ENCODE measurements at places on chromosomes 11 and 22.

- no peak for DNase-seq
These were observed 4.9 kb downstream of the SCGB1C1 start for GRCh38 chr11:197741-198235.

DNA sequence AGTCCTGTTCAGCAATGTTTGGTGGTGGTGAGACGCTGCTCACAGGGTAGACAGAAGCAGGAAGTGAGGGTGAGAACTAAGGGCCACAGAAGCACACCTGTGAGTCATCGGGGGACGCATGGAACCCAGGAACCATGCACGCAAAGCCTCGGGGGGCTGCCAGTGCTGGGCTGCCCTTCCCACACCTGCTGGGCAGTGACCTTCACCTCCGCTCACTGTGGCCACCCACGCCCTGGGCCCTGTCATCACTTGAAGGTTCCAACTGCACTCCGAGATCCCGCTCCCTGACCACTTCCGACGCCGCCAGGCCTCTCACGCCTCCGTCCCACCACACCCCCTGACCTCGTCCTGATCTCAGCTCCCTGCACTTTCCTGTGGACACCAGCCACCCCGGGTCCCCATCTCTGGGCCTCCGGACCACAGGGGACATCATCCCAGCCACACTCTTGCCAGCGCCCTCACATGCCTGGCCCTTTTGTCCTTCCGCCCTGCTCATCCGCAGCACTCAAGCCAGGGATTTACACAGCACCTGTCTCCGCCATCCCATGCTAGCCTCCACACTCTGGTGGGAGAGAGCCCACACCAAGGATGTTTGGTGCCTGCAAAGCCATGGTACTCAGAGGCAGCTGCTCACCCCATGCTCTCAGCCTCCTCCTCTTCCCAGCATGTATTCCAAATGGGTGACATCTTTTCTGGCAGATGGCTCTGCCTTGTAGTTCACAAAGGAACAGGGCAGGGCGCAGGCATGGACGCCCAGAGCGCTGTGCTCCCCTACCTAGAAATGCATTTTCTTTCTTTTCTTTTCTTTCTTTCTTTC is 23.1 kb upstream of the ATXN10 start:
- DNase-seq = no peak

DNA sequence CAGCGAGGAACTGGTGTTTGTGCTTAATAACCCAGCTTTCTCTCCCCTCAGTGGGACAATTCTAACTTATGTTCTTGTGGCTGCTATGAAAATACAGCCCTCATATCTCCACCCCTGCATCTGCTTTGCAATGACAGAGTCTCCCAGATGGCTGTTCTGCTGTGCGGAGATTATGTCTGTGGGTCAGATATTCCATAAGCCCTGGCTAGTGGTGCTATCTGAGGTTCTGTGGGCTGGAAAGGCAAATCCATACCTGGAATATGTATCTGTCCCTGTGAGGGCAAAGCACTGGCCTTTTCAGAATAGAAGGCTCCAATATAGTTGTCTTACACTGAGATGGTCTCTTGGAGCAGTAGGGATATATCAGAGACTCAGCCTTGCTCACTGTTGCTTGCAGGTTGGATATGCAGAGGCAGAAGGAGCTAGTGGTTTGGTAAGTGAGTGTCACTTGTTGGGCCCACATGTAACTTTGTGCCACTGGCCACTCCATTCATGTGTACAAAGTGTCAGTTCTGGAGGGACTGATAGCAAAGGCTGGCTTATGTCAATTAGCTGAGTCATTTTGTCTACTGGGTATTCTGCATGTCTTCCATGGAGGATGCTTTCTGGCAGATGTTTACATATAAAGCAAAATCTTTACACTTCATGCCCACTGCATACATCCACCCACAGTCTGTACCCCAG is 246.6 kb downstream of the FAM76B start:
- no peak for DNase-seq

GRCh38 chr11:9506489-9507276 is 45.9 kb downstream of the ZNF143 start:
- peak; percentile 74 for DNase-seq

All from HEK293T (cell line).